ENCODE measurements at places on chromosomes 6 and 20. TPM values are rescaled to one million over a fixed set of nuclear protein-coding genes. Genes with fewer than 3 reads are reported as not detected.

DNA sequence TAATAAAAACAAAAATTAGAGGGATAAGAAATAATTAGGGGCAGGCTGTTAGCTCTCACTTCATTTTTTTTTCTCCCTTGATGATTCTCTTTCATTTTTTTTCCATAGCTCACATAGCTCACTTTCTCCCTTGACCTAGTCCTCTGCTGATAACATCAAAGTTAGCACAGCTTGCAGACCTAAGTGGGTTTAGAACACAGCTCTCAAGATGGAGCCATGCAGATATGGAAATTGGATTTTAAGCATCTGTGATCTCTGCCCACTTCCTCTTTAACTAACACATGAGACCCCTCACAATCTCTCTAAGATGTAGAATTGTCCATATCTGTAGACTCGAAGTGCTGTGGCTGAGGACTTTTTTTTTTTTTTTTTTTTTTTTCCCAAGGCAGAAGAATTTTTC is 257.1 kb downstream of the SOX4 start:
- no peak for DNase-seq

GRCh38 chr6:145015739-145016558 is 719.4 kb downstream of the EPM2A start:
- DNase-seq, result no peak

ENPP1 gene
- total RNA-seq, result 1.7 TPM

MLN gene
- not detected for total RNA-seq

- DNase-seq, result no peak
These were observed 59.2 kb upstream of the THBS2 start for GRCh38 chr6:169312658-169313346.

DNA sequence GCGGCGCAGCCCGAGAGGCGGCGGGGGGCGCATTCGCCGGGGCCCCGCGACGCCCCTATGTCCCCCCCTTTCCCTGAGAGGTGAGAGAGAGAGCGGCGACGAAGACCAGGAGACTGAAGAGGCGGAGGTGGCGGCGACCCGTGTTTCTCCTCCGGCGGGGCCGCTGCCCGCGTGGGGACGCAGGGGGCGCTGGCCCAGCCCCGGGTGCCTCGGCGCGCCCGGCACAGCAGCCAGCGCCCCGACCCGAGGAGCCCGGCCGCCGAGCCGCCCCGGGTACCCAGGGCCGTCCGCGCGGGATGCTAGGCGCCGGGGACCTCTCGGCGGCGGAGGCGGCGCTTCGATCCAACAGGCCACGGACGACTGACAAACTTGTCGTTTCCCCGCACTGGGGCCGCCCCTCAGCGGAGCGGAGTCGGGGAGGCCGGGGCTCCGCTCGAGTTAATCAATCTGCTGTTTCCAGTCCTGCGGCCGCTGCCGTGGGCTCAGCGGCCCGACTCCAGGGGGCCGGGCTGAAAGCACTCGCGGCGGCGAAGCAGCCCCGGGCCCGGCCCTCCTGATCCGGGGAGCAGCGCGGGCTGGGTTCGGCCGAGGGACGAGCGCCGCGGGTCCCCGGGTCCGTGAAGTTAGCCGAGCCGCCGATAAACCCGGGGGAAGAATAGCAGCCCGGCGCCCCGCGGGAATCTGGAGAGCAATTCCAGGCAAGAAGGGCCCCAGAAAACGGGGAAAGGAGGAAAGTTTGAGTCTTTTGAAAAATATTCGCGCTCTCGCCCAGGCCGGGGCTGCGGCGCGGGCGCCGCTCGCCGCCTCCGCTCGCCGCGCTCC is 631 bp downstream of the MDGA1 start:
- DNase-seq, result no peak

GRCh38 chr6:85771455-85771854 is 128.8 kb upstream of the SYNCRIP start:
- no peak for DNase-seq

DNA sequence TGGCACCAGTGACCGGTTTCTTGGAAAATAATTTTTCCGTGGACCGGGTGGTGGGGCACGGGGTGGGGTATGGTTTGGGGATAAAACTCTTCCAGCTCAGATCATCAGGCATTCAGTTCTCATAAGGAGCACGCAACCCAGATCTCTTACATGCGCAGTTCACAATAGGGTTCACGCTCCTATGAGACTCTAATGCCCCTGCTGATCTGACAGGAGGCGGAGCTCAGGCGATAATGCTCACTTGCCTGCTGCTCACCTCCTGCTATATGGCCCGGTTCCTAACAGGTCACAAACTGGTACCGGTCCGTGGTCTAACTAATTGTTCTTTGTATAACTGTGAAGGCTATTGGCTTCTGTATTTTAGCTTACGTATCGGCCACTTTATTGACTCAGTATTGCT is 51.7 kb downstream of the VSTM2L start:
- no peak for DNase-seq

PCK1 gene
- 4.4 TPM for total RNA-seq

DNA sequence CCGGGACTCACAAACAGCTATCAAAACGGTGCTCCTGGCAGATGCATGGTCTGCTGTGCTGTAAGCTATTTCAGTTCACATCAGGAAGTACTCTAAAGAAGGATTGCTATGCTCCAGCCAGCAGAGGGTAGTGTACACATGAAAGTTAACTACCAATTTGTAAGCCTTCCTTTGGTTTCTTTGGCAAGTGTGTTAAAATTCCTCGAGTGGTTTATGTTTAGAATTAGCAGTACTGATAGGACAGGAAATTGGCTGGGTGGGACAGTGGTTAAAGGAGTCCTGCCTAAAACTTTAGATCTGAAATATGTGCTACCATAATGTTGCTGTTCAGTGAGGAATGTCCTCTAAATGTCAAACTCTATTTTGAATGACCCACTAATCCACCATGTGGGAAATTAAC is 47.4 kb downstream of the TRMT11 start:
- DNase-seq, result no peak

TCF15 gene
- 13.1 TPM for total RNA-seq

TCEA2 gene
- 39.0 TPM for total RNA-seq

DNA sequence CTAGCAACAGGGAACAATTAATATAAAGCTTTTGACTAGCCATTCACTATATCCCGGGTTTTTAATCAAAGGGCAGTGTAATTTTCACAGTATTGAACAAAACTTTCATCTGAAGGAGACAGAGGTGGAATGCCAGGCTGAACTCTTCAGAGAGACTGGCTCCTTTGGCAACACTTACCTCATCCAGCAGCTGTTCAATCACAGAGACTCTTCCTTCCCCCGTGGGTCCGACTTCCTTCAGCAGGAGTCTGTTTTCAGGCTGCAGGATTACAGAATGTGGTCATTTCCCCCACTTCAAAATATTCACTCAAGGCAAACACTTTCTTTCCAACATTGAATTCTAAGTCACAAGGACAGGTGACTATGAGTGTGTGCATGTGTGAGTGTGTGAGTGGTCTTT is 76.6 kb downstream of the DZANK1 start:
- no peak for DNase-seq

DNA sequence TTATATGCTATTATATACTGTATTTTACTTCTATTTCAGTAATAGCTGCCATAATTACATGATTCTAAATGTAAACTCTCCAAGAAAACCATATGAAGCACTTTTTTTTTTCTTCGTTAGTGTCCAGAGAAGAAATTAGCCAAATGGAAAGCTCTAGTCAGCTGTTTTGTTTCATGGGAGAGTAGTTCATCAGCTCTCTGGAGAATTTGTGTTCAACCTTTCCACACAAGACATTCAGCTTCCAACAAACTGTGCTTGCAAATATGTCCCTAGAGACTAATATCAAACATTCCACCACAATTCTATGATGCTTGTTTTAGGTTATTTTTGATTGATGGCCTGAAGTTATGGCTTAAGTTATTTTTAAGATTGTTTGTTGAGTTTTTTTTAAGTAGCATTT is 19.5 kb downstream of the FHL5 start:
- no peak for DNase-seq

PDE10A gene
- total RNA-seq, result 15.7 TPM

DNA sequence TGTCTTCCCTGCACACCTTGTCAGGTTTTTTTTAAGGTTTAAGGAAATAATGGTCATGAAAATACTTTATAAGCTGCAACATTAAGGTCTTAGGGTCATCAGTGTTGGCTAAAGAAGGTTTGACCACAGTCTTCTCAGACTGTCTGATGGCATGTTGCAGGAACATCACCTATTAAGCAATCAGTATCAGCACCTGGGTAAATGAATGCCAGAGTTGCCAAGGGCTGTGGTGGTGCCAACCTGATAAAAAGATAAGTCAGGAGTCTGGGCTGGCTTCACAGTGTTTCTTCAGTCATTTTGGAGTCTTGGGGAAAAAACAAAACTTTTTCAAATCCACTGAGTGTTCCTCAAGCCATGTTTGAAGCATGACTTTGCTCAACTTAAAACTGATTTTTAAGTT is 61.5 kb upstream of the VSTM2L start:
- DNase-seq, result no peak

FAM184A gene
- 2.4 TPM for total RNA-seq
